Upper lobe of right lung (tissue), 1 donor: ENCODE measurements at places on chromosomes 4 and X.
A peak's percentile ranks its signal among the peaks of the same experiment; 100 is the strongest.

DNA sequence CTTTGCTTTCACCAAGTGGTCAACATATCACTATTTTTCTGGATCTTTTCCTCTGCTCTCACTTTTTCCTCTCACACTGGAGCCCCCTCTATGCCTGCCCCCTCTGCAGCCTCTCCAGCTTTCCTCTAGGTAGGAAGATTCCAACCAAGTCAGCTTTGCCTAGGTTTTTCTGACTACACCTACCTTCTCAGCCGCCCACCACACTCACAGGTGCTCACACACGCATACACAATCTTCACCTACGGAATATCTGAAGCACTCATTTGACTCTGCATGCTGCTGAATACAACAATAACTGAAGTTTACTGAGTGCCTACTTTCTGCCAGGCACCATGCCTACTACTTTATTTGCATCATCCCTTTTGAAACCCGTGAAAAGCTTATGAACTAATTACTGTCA lies 328.0 kb downstream of the PPP3CA start:
- H3K4me3 ChIP-seq = no peak overlapping the region
- H3K27me3 ChIP-seq = no peaks in the 10 kb centered on the region
- peaks cover 8% of the 10 kb centered on the region for H3K36me3 ChIP-seq
- H3K4me1 ChIP-seq = peaks cover 11% of the 10 kb centered on the region
- no peak for DNase-seq
- H3K27ac ChIP-seq = no peak overlapping the region

GRCh38 chrX:150316564-150316963 lies 46.6 kb upstream of the MAMLD1 start:
- no peaks in the 10 kb centered on the region for H3K27me3 ChIP-seq
- no peak overlapping the region for H3K27ac ChIP-seq
- no peaks in the 10 kb centered on the region for H3K4me1 ChIP-seq

DNA sequence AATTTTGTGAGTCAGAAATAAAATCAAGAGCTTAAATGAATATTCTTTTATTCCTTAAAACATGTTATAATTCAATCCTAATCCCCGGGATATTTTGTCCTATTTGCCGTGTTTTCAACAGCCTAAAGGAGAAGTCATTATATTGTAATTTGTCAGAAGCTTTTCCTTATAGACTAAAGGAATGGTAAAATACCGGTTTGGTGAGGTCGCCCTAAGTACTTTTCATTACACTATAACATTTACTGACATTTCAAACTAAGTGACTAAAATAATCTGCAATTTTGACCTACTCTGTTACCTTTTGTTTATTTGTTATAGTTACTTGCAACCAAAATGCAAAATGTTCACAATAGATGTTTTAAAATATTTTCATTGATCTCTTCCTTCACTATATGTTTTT lies 8.8 kb downstream of the DCLK2 start:
- DNase-seq = no peak
- H3K4me1 ChIP-seq = no peaks in the 10 kb centered on the region
- H3K27ac ChIP-seq = no peak overlapping the region
- no peak overlapping the region for H3K4me3 ChIP-seq

DNA sequence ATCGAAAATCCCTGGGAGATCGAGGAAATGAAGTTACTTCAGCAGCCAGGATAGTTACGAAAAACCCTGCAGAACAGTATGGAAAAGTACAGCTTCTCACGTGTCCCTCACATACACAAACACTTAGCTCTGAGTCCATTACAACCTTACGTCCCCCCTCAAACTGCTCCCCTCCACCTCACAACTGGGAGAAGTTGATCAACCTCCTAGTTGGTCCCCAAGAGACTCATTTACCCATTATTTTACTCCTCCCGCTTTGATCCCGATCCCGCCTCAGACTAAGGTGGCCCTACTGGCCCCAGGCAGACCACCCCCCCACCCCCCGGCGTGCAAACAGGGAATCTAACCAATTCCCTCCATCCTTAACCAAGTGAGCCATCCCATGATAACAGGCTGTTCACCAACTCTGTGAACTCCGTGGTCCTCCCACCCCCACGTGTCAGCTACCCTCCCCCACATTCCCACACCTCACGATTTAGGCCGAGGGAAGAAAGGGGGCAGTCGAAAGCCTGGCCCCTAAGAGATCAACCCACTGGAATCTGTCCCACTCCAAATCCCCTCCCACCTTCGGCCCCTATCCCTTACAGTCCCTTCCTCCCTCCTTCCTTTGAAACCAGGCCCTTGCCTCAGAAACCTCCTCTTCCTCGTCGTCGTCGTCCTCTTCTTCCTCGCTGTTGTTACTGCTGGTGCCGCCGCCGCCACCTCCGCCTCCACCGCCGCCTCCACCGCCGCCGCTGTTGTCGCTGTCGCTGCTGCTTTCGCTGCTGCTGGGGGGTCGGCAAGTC lies 755 bp downstream of the ANKRD17 start:
- no peak for DNase-seq
- no peaks in the 10 kb centered on the region for H3K36me3 ChIP-seq
- H3K4me1 ChIP-seq = peaks cover 42% of the 10 kb centered on the region
- peak overlapping the region; percentile 85 for H3K4me3 ChIP-seq
- H3K27me3 ChIP-seq = no peaks in the 10 kb centered on the region

DNA sequence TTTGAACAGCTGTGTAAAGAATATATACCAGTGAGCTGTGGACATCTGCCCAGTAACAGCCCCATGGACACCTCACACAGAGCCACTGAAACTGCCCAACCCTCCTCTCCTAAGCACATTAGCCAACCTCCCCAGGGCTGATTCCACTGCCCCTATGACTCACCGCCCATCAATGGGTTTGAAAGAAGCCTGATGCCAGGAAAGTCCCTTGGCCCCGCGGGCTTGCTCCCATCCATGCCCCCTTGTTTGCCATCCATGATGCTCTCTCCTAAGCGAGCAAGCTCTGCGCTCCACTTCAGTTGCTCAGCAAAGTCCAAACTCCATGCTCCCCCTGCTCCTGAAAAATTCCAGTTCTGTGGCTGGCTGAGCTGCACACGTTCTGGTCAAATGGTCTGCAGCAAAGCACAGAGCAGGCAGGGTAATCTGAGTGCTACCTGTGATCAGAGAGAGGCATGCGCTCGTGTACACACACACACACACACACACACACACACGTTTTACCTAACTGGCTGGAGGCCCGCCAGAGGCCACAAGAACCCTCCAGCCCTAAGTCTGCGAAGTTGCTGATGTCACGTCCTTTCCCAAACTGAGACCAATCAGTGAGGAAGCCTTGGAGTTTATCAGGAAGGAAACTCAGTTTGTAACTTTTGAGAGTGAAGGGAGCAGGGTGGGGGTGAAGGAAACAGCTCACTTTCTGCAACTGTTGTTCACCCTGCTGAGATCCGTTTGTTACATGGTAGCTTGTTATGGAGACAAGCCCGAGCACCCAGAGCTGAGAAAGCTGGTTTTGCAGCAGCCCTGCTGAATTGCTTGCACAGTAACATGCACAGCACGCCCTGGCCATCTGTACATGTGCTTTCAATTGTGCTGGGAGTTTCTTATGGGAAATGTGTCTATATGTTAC lies at the start of gene ASB9:
Gene ASB9 (minus strand): TSS at position 466 of the 904 bp plus-strand sequence. CDS start 209 bp downstream, at position 257.
- peak within 1 kb of the TSS; percentile 16 for H3K4me3 ChIP-seq
- H3K4me1 ChIP-seq = no peaks in the 10 kb centered on the region
- DNase-seq = peak; percentile 75

- no peaks in the 10 kb centered on the region for H3K4me1 ChIP-seq
- H3K4me3 ChIP-seq = no peak overlapping the region
- peaks cover 7% of the 10 kb centered on the region for H3K36me3 ChIP-seq
- H3K27ac ChIP-seq = no peak overlapping the region
Measured at GRCh38 chr4:26687728-26688127, 103.8 kb downstream of the TBC1D19 start.

DNA sequence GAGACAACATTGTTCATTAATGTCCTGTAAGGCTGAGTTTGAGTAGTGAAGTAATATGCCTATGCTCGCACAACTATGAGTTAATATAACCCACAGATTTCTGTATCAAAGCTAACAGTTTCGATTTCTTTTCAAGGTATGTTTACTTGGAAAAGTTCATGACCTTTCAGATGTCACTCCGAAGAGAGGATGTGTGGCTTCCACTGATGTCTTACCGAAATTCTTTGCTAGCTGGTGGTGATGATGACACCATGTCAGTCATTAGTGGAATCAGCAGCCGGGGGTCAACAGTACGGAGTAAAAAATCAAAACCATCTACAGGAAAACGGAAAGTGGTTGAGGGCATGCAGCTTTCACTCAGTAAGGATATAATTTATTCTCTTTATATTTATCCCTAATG lies 124.9 kb downstream of the STAG2 start:
- no peak for DNase-seq
- no peaks in the 10 kb centered on the region for H3K4me1 ChIP-seq
- H3K4me3 ChIP-seq = no peak overlapping the region

GRCh38 chr4:151676301-151676700 lies 84.5 kb downstream of the GATB start:
- no peak overlapping the region for H3K27ac ChIP-seq
- no peak overlapping the region for H3K4me3 ChIP-seq
- H3K4me1 ChIP-seq = no peaks in the 10 kb centered on the region

GRCh38 chr4:139014371-139015268 lies 961 bp upstream of the NOCT start:
- no peak for DNase-seq
- no peaks in the 10 kb centered on the region for H3K27me3 ChIP-seq
- peak overlapping the region; percentile 88 for H3K27ac ChIP-seq
- H3K4me1 ChIP-seq = peaks cover 11% of the 10 kb centered on the region
- H3K4me3 ChIP-seq = peak overlapping the region; percentile 62
- no peaks in the 10 kb centered on the region for H3K36me3 ChIP-seq

DNA sequence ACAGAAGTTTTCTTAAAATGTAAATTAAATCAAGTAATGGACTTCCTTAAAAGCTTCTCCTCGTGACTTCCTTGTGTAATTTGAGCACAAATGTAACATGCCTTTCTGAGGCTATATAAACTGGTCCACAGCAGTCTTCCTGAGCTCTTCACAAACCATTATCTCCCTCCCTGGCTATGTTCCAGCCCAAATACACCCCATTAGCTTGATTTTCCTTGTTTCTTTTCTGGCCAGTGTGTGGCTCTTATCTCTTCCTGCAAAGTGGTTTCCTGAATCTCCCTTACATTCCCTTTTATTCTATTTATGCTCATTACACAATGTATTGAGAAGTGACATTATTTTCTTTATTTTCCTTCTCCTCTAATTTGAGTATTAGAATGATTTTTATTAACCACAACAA lies 1085.3 kb upstream of the PCDH10 start:
- H3K27me3 ChIP-seq = no peaks in the 10 kb centered on the region
- no peak for DNase-seq
- no peak overlapping the region for H3K4me3 ChIP-seq
- H3K4me1 ChIP-seq = no peaks in the 10 kb centered on the region
- no peak overlapping the region for H3K27ac ChIP-seq

- DNase-seq = no peak
- no peaks in the 10 kb centered on the region for H3K4me1 ChIP-seq
- no peak overlapping the region for H3K4me3 ChIP-seq
- no peaks in the 10 kb centered on the region for H3K36me3 ChIP-seq
- H3K27ac ChIP-seq = no peak overlapping the region
- H3K27me3 ChIP-seq = no peaks in the 10 kb centered on the region
Measured at GRCh38 chrX:120726294-120726693, 96.4 kb upstream of the C1GALT1C1 start.

DNA sequence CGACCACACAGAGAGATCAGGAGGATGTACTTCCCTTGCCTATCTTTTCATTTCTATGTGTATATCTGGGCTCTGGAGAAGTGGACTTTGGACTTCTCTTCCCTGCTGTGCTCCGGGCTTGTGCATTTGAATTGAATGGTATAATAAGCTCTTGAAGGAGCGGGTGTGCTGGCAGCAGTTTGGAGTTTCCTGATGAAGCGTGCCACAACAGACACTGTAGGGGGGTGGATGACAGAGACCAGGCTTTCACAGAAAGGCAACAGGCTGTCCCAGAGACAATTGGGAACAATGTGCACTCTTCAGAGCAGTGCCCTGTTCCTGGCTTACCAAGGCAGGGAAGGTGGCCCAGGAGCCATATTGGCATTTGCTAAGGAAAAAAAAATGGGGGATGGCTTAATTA lies 170.1 kb downstream of the FRMPD4 start:
- H3K4me3 ChIP-seq = no peak overlapping the region
- H3K36me3 ChIP-seq = no peaks in the 10 kb centered on the region
- DNase-seq = no peak
- no peaks in the 10 kb centered on the region for H3K27me3 ChIP-seq

DNA sequence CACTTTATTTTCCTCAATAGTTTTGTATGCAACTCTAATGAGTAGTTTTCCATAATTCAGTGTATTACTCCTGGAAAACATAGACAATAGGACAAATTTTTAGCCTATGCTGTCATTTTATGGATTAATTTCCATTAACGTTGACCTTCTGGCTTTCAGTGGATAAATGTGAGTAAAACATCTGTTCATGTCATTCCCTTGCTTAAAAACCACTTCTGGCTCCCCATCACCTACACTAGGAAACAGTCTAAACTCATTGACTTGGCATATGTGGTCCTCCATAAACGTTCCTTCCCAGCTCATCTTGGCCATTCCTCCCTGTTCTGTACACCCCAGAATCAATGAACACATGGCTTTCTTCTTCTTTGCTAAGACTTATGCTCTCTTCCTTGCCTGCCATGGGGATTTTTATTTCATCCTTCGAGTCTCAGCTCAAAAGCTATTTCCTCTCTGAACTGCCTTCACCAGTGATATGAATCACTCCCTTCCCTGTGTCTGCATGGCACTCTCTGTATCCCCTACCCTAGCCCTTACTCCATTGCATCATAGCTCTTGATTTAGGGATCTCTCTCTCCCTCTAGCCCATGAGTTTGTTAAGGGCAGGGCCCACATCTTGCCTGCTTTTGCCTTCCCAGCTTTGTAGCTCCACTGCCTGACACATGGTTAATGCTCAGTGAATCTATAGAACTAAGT lies 34.8 kb downstream of the DOCK11 start:
- no peaks in the 10 kb centered on the region for H3K4me1 ChIP-seq
- H3K27ac ChIP-seq = no peak overlapping the region
- no peak overlapping the region for H3K4me3 ChIP-seq
- no peaks in the 10 kb centered on the region for H3K27me3 ChIP-seq

DNA sequence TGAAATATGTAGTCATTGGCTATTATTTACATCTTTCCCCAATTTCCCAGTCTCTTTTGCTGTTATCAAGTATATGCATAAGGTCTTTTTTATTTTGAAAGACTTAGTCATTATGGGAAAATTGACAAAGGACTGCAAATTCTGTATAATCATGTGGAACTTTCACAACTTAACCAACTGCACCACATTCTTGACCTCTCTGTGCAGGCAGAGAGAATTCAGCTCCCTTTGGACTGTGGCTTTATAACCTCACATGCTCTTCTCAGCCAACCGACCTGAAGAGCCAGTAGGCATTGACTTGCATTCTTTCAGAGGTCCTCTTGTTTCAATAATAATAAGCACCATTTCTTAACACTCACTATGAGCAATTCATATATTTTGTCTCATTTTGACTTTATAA lies 66.9 kb downstream of the ANXA3 start:
- DNase-seq = no peak
- H3K36me3 ChIP-seq = no peaks in the 10 kb centered on the region
- no peak overlapping the region for H3K27ac ChIP-seq
